Left hindlimb (tissue), 1 donor: ENCODE measurements at places on chromosomes 7 and 10.

DNA sequence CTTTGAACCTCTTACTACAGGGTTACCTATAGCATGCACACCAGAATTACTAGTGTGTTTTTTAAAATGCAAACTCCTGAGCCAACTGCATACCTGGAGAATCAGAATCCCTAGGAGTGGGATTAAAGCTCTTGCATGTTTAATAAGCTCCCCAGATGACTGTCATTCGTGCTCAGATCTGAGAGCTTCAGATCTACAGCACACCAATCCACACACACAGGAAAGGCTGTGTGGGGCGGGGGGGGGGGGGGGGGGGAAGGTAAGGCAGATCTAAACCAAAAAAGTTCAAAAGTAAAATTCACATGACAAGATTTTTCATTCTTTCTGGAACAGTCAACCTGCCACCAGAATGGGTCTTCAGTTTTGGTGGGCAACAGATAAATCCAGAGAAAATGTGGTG is 5.5 kb downstream of the FAM3C start:
- no peak for DNase-seq

GRCh38 chr7:132499065-132499464 is 77.2 kb downstream of the PLXNA4 start:
- no peak for DNase-seq

GRCh38 chr10:85139124-85139523 is 810.7 kb downstream of the CCSER2 start:
- DNase-seq: no peak

DNA sequence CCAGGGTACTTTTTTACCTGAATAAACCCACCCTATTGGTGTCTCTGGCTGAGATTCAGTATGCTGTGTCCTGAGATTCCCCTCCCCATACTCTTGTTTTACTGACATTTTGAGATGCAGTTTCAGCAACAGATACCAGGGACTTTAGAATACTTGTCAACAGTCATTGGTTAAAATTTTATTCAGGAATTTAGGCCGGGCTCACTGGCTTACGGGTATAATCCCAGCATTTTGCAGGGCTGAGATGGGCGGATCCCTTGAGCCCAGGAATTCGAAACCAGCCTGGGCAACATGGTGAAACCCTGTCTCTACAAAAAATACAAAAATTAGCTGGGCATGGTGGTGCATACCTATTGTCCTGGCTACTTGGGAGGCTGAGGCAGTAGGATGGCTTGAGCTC is 90.0 kb upstream of the GATAD1 start:
- DNase-seq: no peak

DNA sequence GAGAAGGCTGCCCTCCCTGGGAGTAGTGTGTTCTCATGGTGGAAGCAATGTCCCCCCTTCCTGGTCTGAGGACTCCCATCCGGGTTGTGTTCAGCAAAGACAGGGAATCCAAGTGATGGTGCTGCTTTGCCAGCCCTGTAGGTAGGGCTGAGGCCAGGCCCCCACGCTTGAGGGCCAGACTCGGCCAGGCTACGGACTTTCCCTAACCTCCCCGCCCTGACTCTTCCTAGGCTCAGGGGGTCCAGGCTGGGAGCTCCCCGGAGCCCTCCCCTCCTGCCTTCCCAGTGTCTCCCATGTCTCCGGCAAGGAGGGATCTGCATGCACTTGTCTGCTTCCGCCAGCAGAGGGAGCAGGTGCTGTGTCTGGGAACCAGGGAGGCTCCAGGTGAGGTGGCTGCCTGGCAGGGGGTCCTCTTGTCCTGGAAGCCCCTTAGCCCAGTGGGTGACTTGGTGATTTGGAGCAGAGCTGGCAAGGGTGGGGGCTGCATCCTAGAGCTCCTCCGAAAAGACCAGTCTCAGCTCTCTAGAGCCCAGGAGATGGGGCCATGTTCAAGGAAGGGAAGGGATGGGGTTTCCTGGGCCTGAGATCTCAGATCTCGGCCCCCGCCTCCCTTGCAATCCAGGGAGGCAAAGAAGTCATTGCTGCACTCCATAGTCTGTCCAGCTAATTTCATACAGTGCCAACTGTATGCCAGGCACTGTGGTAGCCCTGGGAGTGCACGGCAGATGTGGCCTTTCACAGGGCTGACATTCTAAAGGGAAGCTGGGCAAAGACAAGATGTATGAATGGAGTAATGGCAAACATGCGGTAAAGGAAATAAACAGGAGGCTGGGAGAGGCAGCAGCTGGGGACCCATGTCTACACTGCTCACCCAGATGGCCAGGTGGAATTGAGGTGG is 20.3 kb upstream of the SFRP5 start:
- DNase-seq: no peak

DNA sequence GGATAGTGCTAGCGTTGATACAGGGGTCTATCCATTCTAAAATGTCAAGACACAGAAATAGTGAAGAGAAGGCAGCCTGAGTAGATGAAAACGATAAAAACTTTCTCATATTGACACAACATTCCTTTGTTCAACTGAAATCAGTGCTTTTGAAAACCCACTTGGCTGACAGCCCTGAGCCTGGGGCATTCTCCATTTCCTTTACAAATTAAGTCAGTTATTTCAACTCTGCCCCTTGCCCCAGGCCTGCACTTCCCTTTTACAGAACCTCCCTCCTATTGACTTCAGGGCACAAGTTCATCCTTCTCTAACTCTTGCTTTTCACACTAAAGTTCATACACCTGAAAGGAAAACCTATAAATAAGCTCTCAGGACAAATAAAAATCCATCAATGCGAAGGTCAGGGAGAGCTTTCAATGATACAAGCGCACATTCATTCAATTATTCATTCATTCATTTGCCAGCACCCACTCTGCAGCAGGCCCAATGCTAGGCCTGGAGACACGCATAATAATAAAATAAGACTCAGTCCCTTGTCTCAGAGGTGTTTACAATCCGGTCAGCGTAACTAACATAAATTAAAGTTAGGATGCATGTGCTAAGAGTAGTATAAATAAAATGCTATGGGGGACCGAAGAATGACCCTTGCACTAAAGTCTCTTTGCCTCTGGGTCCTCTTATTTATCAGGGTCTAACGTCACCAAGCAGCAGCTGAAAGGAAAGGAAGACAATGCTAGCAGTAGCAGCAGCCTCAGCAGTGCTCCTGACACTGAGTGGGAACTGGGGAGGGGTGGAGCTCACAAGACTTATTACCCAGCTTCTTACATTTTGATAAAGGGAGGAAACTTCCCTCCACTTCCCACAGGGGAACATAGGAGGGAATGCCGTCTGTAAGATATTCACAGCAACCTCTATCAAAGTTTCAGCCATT is 134.8 kb downstream of the PDE1C start:
- no peak for DNase-seq

GRCh38 chr10:131452926-131453720 is 141.6 kb upstream of the TCERG1L start:
- DNase-seq: peak; percentile 87

DNA sequence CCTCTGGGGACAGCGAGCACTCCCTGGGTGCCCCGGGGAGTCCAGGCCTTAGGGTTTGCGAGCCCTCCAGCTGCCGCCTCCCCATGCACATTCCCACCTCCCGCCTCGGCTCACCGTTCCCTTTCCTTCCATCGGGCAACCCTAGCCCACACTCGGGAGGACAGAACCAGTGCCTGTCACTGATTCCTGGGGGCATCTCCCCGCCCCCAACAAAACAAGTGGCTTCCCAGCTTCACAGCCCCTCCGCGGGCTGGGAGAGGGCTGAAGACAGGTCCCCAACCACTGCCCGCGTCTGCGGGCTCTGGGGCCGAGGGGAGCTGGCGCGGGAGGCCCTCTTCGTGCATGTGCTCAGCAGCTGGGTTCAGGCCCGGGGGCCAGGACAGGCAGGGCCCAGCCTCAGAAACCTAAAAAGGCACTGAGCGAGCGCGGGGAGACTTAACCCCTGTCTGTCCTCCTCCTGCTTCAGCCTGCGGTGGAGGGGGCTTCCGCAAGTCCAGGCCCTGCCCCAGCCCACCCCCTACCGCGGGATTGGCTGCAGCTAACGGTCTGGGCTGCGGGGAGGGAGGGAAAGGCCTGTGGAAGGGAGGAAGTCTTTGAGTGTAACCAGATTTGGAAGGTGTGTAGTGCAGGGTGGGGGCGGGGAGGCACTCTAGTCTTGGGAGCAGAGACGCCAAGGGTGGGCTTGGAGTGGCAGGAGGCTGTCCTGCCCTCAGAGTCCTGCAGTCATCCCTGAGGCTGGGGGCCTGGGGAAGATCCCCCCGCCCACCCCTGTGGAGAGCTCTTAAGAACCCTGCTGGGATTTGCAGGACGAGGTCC is 1.2 kb downstream of the FLNC start:
- peak; percentile 92 for DNase-seq

DNA sequence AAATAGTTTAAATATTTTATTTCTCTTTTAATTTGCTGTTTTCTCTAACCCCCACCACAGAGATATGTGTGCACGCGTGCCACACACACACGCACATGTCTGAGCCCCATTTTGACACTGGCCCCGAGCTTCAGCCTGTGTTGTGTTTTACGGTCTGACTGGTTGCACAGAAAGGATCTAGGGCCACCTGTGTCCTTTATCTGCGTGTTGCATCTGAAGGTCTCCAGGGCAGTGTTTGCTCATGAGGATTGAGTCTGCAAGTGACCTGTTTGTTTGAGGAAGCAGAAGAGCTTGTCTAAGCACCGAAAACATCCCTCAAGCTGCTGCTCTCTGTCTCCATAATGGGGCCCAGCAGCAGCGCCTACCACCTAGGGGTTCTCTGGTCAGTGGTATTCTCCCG is 266.4 kb upstream of the LYZL1 start:
- no peak for DNase-seq

- no peak for DNase-seq
Measured at GRCh38 chr7:46191776-46192175, 270.7 kb upstream of the IGFBP3 start.

- no peak for DNase-seq
Measured at GRCh38 chr7:109261781-109262180, 692.1 kb downstream of the DNAJB9 start.

GRCh38 chr10:18437486-18437885 is 213.9 kb downstream of the NSUN6 start:
- no peak for DNase-seq

- DNase-seq: no peak
Measured at GRCh38 chr10:91800182-91800581, 2.0 kb downstream of the TNKS2 start.

DNA sequence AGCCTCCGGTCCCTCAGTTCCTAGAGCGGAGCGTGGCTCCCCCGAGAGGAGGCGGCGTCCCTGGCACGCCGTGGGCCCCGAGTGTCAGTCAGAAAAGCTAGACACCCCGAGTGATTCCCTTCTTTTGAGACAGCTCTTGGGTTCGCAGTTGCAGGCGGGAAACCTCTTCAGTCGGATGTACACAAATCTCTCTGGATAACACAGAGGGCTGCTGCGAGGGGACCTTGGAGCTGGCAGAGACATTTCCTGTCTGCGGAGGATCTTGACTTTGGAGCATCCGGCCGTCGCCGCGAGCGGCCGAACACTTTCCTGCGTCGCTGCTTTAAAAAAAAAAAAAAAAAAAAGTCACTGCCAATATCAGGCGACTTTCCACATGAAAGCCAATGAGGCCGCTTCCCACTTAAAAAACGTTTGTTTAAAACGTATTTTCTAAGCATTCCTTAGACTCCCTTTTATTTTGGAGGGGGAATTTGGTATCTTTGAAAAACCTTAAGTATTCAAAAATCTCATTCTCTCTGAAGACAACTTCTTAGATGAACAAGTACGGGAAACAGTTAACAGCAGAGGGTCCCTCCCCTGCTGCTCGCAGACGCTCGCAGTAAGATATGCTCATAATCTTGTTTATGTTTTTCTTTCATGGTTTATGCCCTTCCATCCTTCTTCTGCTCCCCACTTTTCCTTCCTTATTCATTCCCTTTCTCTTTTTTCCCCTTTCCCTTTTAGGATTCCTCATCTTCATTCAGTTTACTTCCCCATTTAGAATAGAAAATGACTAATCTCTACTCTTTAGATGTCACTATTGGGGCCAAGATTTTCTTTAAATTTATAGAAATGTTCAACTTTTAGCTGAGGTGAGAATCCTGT is 10.0 kb downstream of the HHEX start:
- DNase-seq: peak; percentile 43

GRCh38 chr7:134353411-134353810 is 36.7 kb upstream of the SLC35B4 start:
- DNase-seq: no peak

- DNase-seq: no peak
Measured at GRCh38 chr7:157459966-157460365, 123.2 kb downstream of the DNAJB6 start.

- no peak for DNase-seq
Measured at GRCh38 chr7:95238252-95238943, 85.9 kb downstream of the PON1 start.

DNA sequence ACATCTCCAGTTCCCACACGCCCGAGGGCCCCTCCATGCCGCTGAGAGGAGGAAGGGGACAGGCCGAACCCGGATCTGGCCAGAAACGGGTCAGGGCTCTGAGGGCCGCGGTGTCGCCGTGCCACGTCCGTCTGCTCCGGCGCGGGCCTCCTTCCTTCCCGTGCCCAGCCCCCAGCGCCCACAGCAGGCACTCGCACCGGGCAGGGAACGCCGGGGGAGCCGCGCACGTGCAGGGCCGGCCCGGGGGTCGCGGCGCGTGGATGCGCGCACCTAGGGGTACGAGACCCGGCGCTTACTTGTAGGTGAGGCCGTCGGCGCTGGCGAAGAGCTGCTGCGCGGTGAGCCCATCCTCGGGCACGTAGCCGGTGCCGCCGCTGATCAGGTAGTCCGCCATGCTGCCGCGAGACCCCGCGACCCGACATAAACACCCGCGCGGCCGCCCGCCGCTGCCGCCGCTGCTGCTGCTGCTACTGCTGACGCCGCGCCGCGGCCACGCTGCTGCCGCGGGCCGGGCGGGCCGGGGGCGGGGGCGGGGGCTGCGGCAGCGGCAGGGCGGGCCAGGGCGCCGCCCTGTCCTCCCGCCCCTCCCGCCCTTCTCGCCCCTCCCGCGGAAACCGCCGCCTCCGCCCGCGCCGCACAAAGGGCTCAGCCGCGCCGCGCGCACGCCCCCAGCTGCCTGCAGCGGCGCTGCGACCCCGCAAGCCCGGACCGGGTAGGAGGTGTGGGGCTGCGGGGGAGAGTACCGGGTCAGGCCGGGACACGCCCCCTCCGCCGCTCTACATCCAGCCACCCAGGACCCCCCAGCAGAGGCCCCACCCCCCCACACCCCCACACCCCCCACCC is 4.1 kb downstream of the IMPDH1 start:
- peak; percentile 62 for DNase-seq

DNA sequence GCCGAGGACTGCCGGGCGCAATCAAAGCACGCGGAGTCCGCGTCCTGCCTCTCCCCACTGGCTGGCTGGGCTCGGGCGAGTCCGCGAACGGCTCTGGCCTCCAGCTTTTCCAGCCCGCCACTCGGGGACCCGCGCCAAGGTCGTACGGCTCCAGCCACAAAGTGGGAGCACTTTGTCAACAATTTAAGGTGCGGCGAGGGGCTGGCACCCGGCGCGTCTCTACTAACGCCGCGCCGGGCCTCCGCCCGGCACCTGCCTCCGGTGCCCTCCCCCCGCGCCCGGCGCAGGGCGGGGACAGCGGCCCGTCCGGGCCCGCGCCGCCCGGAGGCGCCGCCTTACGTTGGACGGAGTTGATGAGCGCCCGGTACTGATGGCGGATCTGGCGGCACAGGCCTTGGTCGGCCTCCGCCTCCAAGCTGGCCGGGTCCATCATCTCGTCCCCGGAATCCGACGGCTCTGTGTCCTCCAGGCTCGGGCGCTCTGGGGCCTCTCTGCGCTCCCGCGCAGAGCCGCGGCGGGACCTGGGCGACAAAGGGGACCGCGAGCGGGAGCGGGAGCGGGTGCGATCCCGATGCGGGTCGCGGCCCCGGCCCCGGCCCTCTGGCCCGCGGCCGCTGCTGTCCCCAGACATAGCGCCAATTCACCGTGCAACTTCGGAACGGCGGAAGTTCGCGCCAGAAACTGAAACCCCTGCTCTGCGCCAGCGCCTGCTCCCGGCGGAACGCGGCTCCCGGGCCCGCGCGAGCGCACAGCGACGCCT is at the start of gene NSMCE4A:
Gene NSMCE4A, minus strand, starts transcription at position 683 of the 760 bp plus-strand sequence. Its CDS starts 52 bp downstream, at position 631.
- peak; percentile 82 for DNase-seq
